ENCODE measurements at places on chromosomes 12 and 14.
A peak's percentile ranks its signal among the peaks of the same experiment; 100 is the strongest.

DNA sequence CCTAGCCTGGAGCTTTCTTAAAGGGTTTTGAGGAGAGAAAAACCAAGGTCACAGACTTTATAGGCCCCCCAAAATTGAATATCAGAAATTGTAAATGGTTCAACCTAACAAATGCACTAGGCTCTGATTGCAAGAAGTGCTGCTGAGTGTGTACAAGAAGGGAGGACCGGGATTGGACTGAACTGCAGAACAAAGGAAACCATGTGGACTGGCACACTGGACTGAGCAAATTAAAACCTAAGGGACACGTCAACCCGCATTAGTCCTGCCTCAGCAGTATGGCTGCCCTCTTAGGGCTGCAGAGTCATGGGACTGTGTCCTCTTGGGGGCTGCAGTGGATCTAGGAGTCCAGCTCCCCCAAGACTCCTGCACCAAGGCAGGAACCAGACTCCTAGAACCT, 842 bp upstream of the CISTR start:
- DNase-seq = no peak

- DNase-seq = no peak
Measured at GRCh38 chr14:57714487-57714931, 151.4 kb downstream of the SLC35F4 start.

DNA sequence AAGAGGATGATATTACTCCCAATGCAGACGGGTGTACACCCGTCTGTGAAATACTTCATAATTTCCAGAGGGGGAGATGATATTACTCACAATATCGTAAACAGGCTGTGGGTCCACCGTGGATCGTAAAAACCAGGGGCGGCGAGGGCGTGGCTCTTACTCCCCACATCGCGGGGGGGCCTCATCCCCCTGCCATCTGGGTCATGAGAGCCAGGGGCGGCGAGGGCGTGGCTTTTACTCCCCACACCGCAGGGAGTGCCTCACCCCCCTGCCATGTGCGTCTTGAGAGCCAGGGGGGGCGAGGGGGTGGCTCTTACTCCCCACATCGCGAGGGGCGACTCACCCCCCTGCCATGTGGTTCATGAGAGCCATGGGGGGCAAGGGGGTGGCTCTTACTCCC, 86.2 kb upstream of the GNG2 start:
- no peak for DNase-seq

GRCh38 chr12:20555771-20556170, 139.4 kb upstream of the SLCO1C1 start:
- DNase-seq = no peak

DNA sequence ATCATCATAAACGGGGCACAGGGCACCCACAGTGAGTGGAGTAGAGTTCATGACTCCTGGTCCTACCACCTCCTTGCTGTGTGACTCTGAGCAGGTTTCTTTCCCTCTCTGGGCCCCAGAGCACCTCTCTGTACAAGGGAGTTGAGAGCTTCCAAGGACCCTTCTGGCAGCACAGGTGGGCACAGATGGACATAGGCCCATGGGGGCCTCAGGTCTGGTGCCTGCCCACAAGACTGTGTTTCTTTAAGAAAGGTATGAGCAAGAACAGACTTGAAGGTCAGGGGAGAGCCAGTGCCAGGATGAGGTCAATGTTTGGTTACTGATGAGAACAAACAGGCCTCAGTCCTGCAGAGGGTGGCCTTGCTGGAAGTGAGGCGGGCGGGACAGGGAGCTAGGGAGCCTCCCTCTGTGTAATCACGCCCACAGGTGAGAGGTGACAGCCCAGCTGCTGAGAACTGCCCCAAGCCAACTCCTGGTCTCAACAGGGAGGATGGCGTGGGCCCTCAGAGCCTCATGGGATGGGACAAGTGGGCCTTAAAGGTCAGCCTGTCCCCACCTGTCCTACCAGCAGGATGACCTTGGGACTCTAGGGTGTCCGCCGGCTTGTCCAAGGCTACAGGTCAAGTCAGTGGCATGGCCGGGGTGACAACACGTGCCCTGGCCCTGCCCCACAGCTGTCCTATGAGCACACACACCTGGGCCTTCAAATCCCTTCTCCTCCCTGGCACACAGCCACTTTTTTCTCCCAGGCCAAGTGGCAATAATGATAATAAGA, 49.1 kb downstream of the CCDC85C start:
- DNase-seq = no peak

DNA sequence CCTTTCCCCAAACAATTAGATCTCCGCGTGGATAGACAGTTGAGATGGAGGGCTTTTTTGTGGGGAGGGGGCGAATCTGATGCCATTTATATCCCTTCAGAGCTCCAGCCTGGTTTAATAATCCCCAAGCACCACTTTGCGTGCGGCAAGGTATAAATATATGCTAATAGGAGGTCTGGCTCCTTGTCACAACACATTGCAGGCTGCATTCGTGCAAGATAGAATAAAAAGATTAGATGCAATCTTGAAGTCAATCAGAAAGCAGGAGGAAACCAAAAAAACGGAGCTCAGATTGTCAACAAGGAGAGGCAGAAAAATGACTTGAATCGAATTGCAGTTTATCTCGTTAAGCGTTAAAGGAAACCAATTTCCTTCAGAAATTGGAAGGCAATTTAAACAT, 248.7 kb downstream of the SPTSSA start:
- no peak for DNase-seq

DNA sequence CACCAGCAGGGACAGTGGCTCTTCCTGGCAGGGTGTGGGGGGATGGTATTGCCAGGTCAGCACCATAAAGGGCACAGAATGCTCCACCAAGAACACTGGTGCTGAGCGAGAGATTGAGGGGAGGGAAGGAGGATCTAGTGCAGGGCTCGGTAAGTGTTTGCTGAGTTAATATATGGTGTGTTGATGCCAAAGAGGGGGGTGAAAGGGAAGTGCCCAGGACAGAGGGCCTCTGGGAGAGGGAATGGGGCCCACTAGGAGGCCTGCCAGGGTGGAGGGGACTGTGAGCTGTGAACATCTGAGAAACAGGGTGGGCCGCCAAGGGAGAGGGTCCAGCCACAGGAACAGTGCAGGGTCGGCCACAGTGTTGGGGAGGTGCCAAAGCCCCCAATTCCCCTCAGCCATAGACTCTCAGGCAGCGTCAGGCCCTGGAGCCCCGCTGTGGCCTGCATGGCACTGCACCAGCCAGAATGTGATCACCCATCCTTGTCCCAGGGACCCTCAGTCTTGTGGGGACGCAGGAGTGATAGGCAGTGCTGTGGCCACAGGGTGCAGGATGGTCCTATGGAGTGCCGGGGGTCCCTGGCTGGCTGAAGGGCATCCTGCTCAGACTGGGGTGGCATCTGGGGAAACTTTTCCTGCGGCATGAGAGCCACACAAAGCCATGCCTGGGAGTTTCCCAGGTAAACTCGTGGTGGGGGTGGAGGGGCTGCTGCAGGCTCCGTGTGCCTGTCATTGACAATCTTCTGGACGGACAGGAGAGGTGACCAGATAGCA, 11.9 kb downstream of the RIN3 start:
- DNase-seq = no peak

DNA sequence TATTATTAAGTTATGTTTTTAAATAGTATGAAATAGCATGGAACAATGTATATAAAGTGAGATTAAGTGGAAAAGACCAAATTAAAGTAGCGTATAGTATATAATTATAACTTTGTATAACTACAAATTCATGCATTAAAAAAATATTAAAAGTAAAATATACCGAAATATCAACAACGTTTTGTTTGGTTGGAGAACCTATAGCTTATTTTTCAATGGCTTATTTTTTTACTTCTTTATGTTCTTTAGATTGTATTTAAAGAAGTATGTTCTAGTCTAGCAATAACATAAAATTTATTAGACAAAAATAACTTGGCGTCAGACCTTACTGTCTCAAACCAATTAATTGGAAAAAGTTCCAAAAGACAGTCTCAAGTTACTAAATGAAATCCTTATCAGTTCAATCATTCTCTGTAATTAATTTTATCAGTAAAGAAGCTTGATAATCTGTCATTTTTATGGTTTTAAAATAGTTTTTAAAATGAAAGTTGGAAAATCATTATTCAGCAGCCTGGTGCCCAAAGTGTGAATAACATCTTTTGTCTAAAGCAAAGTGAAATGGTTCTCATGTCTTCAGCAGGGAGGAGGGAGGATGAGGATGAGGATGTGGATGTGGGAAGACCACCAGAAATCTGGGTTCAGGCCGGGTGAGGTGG, 46.7 kb downstream of the IRAK3 start:
- DNase-seq = no peak

DNA sequence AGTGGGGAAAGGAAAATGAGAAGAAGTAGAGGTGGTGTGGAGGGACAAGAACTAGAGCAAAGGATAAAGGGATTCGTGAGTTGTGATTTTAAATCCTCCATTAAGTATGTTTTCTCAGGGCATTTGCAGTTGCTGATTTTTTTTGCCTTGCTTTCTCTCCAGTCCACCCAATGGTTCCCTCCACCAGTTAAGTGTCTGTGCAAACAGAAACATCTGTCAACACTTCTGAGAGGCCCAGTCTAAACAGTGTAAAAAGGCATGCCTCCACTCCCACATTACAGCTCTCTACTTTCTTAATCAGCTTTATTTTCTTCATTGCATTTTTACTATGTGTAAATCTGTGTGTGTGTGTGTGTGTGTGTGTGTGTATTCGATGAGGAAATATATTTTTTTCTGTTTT, 141.2 kb downstream of the PPFIA2 start:
- no peak for DNase-seq

GRCh38 chr12:79886917-79887519, 47.9 kb downstream of the PPP1R12A start:
- DNase-seq = no peak

DNA sequence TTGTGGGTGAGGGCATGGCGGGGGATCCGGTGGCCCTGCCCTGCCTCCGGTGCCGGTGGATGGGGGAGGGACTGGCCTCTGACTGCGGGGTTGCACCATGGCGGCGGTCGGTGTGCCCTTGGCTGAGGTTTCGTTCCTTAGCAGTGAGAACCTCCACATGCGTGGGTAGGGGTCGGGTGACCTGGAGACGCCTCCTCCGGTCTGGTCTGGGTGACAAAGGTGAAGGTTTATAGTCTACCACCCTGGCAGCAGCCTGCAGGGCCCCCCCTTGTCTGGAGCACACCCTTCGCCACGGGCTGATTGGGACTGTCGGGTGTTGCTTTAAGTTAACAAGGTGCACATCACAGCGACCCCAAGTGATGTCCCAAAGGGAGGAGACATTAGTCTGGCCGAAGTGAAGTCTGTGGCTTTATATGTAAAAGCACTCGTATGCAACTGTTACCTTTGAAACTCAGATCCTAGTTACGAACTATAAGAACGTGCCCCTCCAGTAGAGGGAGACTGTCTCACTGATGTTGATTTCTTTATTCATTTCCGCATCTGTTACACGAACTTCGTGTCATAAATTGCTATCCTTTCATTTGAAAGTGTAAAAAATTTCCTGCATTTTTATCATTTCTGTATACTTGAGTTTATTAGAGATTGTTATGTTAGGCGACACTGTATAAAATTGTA, 74.4 kb downstream of the WDR20 start:
- DNase-seq = no peak

GRCh38 chr12:47276621-47277309, 197.0 kb upstream of the AMIGO2 start:
- peak; percentile 13 for DNase-seq

Data from GM12892 (cell line).